GM03348 (cell line): ENCODE measurements at places on chromosomes 5 and 9.

GRCh38 chr5:173613433-173614159 lies 2.9 kb downstream of the BOD1 start:
- no peak for DNase-seq

DNA sequence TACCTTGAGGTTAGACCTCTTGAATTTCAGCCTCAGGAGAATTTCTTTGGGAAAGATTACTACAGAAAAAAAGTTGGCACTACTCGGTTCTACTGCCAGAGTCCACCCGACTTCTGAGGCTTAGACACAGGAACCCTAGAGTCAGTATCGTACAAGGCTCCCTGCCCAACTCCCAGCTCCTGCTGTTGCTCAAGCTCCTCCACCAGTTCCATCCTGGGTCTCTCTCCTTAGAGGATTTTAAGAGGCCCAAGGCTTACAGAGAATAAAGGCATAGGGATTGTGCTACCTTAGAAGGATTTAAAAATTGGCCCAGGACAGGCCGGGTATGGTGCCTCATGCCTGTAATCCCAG lies 29.0 kb upstream of the SSBP2 start:
- DNase-seq: no peak

- no peak for DNase-seq
Observed at GRCh38 chr9:27504259-27504658, 19.8 kb upstream of the IFNK start.

- no peak for DNase-seq
Observed at GRCh38 chr5:80590766-80591165, 20.7 kb upstream of the ANKRD34B start.

- peak; percentile 42 for DNase-seq
Observed at GRCh38 chr9:77291714-77292113, 114.4 kb downstream of the VPS13A start.

DNA sequence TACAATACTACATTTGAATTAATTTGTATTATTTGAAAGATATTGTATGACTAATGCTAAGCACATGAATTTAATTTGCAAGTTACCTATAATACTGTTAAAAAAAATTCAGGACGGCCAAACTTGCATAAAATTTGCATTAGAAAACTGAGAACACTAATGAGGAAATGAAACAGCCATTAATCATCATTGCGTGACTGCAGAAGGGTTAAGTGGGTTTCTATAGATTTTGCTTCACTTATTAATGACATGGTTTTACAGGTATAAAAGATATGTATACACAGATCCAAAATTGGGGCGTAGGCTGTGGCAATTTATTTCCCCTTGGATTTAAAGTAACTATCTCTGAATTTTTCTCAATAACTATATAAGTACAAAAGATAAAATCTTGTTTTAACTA lies 882.6 kb downstream of the PTPRD start:
- no peak for DNase-seq

DNA sequence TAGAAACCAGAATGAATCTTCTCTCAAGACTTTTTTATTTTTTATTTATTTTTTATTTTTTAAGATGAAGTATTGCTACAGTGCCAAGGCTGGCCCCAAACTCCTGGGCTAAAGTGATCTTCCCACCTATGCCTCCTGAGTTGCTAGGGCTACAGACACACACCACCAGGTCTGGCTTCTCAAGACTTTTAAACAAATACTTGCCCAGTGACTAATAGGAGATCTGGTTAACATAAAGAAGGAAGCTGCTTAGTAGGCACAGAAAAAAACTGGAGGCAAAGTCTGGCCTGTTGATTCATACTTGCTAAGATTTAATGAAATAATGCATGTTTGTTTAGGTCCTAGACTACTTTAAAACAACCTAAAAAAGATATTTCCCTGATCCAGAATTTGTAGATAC lies 43.8 kb downstream of the SLC38A9 start:
- peak; percentile 70 for DNase-seq

GRCh38 chr9:105269593-105269992 lies 25.1 kb downstream of the SLC44A1 start:
- no peak for DNase-seq

DNA sequence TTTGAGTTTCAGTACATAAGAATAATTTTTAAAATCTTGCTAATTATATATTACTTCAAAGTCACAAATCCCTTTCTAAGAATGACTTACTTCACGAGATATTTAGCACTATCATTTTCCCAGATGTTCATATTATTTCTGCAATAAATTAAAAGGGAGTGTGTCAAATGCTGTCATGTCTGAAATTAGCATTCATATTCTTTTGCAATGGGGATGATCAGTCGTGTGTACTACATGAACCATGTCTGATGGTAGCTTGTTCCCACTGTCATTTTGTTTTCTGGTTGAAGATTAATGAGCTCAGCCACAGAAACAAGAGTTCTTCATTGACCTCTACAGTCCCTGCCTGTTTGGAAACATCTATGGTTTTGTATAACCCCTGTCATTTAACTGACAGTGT lies 30.1 kb downstream of the OTULINL start:
- no peak for DNase-seq

DNA sequence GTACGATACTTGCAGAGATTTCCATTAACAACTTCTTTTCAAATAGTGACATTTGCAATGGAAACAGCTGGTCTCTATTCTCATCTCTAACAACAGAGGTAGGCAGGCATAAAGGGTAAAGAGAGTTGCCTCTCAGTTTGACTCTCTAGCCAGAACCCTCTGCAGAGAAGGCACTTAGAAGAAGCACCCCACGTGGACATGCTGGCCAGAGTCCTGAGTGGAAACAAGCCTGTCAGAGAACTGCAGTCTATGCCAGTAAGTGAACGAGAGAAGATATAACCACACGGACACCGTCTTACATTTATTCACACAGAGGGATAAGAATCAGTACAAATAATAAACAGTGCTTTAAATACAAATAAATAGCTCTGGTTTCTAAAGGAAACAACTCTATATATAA lies 11.0 kb upstream of the LHX6 start:
- no peak for DNase-seq

GRCh38 chr9:86741311-86742208 lies 205.7 kb downstream of the GAS1 start:
- DNase-seq: peak; percentile 55

GRCh38 chr9:6965566-6965965 lies 207.8 kb downstream of the KDM4C start:
- DNase-seq: no peak

DNA sequence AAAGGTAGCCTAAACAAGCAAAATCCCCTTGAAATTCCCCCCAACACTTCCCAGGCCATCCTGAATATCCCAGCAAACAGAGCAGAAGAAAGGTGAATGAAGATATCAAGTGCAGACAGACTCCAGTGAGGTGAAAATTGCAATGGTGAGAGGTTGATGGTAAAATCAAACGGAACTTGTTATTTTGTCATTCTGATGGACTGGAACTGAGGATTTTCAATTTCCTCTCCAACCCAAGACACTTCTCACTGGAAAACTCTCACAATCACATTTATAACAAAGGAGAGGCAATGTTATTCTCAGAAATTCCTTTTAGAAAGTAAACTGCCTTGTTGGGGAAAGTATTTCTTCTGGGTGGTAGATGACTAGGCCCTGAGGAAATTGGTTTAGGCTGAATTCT lies 412.4 kb upstream of the C9orf72 start:
- no peak for DNase-seq

DNA sequence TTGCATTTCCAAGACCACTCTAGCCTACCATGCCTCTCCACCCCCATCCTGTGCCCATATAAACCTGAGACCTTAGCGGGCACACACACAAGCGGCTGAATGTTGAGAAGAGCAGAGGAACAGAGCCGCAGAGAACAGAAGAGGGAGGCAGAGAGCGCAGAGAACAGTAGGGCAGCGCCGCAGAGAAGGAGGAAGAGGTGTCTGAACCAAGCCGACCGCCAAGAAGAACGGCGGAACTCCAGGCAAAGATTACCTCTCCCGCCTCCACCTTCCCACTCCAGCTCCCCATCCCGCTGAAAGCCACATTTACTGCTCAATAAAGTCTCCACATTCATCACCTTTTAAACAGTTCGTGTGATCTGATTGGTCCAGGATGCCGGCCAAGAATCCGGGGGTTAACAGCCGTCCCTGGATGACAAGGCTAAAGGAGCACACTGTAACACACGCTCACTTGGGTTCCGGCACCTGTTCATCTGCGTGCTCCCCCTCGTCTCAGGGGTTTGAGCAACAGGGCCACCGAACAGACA lies 33.2 kb downstream of the GRIN3A start:
- DNase-seq: peak; percentile 41

- no peak for DNase-seq
Observed at GRCh38 chr5:127612441-127613141, 36.3 kb upstream of the CTXN3 start.

DNA sequence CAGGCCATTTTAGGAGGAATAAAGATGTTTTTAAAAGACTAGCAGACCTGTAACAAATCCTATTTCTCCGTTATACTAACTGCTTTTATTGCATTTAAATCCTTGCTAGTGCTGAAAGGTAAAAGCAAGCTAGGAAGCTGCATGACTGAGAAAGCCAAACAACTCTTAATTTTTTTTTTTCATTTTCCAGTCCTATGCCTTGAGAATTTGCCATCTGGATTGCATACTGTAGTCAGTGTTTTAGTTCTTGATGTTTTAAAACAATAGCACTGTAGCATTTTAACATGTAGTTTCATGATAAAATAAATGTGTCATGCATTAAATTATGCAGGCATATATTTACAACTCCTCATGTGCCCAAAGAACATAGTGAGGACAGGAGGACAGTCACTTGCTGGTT lies 108.4 kb upstream of the FGF10 start:
- DNase-seq: no peak

DNA sequence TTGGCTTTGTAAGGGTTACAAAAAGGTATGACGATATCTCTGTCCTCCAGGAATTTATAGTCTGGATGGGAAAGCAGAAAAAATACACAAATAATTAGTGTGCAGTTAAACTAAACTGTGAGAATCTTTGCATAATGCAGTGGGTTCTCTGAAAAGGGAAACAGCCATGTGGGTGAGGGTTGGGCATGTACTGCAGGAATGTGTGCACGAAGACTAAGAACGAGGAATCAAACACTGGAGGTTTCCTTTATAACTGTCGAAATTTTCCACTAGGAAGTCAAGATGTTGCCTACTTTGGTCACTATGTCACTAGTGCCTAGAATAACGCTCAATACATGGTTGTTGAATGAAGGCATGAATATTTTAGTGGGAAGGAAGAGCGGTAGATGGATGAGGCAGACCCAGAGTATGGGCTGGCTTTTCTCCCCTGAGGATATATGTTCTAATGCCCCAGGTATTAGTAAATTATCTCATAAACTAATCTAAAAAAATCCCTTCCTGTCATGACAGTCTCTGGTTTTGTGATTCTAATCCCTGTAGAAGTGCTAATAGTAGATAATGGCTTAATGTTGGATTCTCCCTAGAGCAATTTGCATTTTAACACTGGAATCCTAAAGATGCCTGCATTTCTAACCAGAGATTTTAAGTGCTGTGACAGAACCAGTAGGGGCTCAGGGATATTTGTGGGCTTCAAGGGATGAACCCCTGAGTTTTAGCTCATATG lies 227.3 kb downstream of the NMUR2 start:
- DNase-seq: no peak

DNA sequence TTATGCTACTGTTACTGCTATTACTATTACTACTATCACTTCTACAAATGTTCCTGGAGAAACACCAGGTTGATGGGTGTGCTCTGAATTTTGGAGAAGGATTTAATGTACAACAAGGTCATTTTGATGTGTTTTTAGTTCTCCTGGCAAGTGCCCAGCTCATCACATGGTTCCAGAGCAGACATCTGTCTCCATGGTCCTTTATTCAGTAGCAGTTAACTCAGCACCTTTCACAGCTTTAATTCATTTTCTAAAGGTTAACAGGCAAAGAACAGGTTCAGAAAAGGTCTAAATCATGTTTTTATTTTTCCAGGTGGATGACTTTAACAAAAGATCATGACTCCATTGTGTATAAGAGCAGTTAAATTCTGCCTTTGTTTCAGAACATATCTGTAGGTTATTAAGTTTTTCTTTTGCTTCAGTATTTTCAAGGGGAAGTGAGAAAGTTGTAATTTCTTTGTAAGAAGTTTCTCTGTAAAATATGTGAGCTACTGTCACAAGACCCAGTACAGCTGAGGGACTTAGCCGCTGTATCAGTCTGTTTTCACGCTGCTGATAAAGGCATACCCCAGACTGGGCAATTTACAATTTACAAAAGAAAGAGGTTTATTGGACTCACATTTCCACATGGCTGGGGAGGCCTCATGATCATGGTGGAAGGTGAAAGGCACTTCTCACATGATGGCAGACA lies 41.9 kb downstream of the MTRR start:
- DNase-seq: no peak

GRCh38 chr5:171538681-171539080 lies 119.2 kb downstream of the FGF18 start:
- DNase-seq: no peak

- DNase-seq: no peak
Observed at GRCh38 chr9:130862747-130863146, 27.7 kb downstream of the ABL1 start.
